ENCODE measurements at places on chromosomes 5 and 9. TPM values are rescaled to one million over a fixed set of nuclear protein-coding genes. Genes with fewer than 3 reads are reported as not detected.

GRCh38 chr9:113566712-113567071, 103.2 kb downstream of the RGS3 start:
- ATAC-seq, result no peak

DNA sequence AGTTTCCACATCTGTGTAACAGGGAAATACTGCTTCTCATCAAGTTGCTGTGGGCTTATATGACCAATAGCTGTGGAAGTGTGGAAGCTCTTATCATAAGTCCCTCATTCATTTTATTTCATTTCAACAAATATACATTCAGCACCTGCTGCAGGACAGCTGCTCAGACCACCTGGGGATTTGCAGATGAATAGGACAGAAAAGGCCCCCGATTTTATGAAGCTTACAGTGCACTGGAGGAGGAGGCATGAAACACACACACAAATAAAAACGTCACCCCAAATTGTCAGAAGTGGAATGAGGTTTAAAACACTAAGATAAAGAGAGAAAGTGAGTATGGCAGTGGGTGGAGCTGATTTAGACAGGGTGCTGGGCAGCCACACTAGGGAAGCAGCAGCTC, 107.2 kb downstream of the DRD1 start:
- no peak for ATAC-seq

GRCh38 chr9:135504262-135505243, 4.1 kb downstream of the MRPS2 start:
- ATAC-seq, result peak; percentile 18

- no peak for ATAC-seq
Measured at GRCh38 chr9:76531231-76531780, 72.3 kb downstream of the GCNT1 start.

- ATAC-seq, result no peak
Measured at GRCh38 chr5:115335301-115335700, 38.8 kb upstream of the CCDC112 start.

Gene STK32A
- not detected for total RNA-seq

Gene IFNA21
- total RNA-seq, result not detected

Gene LCN6
- not detected for total RNA-seq

Gene DBH
- total RNA-seq, result not detected

Gene FOXE1
- total RNA-seq, result not detected

Gene SPATA31D4
- total RNA-seq, result not detected
